Activated CD4-positive, alpha-beta T cell treated with anti-CD3 and anti-CD28 coated beads for 36 hours (primary cell): ENCODE measurements at places on chromosomes 6 and 20.

GRCh38 chr6:72621291-72622093, at the start of gene KCNQ5:
TSS of gene KCNQ5 (plus strand) at chr6:72622064.
- DNase-seq = peak; percentile 35

DNA sequence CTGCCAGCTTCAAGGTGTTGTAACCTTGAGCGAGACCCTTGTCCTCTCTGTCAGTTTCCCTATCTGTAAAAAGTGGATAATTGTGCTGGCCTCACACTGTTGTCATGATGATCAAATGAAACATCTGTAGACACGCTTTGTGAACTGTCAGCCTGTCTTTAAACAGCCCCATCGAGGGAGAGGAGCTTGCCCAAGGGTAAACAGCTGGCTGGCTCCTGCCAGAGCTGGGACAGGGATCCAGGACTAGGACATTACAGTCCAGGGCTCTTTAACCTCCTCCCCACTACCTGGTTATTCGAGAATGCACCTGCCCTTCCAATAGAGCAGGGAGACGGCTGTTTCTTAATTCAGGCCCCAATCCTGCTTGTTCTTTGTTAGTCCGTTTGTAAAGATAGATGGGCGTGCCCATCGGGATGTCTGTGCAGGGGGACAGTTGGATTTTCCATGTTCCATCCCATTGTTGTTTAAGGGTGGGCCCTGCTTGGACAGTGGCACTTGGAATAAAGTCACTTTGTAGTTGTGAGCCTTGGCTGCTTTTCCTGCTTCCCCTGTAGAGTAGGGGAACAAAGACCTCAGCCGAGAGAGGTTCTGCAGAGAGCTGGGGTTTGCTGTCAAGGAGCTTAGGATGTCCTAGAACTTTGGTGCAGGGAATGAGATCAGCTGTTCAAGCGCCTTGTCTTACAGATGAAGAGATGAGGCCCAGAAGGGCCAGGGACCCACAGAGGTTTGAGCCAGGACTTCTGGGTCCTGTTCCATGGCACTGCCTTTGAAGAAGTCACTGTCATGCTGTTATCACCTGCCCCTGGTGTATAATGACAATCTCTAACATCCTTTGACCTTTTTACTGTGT, 77.9 kb upstream of the MYL9 start:
- DNase-seq = no peak

- DNase-seq = peak; percentile 25
These were observed at the start of gene SLC52A3 for GRCh38 chr20:768426-768978. TSS of gene SLC52A3 (minus strand) at chr20:768500. CDS start at chr20:765774, 2,726 bp downstream.

- DNase-seq = no peak
These were observed 51.3 kb downstream of the PSMG4 start for GRCh38 chr6:3310051-3310448.

DNA sequence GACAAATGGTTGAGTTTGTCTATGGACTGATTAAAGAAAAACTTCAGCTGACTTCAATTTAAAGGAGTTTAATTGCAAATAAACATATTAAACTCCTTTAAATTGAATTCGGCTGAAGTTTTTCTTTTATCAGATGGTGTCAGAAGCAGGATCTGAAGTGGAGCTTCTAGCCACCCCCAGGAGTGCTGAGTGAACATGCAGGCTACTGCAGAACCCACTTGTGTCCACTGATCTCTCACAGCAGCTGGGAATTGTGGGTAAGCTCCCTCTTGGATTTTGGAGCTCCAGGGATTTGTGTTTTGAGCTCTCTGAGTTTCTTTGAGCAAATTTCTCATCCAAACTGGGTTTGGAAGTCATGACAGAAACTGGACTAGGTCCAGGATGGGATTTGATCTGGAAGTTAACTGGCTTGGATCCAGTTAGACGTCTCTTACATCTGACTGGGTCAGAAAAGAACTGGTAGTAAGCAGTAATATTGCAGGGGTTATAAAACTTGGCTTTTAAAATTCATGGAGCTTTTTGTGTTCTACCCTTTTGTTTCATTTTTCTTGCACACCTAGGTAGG, 95.8 kb upstream of the UST start:
- no peak for DNase-seq

DNA sequence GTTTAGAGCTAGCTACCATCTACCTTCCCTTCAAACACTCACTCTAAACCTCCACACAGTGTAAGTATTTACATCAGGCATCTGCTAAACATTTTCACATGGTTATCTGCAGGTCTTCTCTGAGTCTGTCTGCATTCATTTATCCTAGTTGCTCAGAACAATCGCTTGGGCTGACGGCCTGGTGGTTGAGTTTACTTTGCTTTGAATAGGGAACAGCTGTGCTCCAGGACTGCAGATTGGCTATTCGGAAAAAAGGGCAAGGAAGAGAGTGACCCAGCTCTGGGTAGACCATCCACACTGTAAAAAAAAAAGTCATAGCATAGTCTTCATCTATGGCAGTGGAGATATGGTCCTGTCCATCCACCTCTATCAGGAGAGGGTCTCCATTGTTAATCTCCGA, 115.3 kb upstream of the ESR1 start:
- no peak for DNase-seq

GRCh38 chr20:49814057-49814694, 1.5 kb downstream of the SLC9A8 start:
- no peak for DNase-seq
